ENCODE measurements at places on chromosomes 5 and 9.

GRCh38 chr9:1870915-1871314 is 144.2 kb upstream of the SMARCA2 start:
- no peak for DNase-seq

- DNase-seq = no peak
Measured at GRCh38 chr5:16953729-16954128, 17.6 kb upstream of the MYO10 start.

GRCh38 chr9:69976152-69976551 is 67.5 kb upstream of the MAMDC2 start:
- DNase-seq = no peak

DNA sequence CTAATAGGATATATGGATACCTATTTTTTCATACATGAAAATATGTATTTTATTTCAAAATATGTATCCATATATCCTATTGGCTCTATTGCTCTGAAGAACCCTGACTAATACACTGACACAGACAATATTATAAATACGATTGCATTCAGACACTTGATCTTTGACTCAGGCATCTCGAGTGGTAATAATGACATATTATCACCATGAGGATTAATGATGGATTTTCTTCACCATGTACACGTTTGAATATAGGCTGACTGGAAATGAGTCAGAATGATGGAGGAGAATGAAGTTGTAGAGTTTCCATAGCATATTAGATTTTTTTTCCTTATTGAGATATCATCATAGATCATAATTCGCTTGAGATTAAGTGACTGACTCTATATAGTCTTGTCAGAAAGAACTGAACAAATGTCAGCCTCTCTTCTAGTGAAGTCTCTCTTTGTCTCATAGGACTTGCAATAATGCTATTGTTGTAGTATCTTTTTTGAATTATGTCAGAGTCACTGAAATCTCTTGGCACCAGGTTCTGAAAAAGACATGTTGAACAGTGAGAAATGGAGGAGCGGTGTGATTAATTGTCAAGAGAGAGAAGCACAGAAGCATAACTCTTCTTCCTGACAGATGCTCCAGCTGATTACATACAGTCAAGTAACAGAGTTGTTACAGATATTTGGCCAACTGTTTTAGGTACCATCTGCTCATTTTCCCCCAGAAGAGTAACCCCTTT is 41.4 kb upstream of the SLCO6A1 start:
- no peak for DNase-seq

- DNase-seq = no peak
Measured at GRCh38 chr5:158847772-158848171, 251.9 kb downstream of the EBF1 start.

All from GM12892 (cell line).